ENCODE measurements at places on chromosomes 16 and 17.
A peak's percentile ranks its signal among the peaks of the same experiment; 100 is the strongest.

GRCh38 chr17:1627982-1628855 lies at the start of gene SLC43A2:
TSS of gene SLC43A2 (minus strand) at chr17:1628834. CDS start at chr17:1627874, 960 bp downstream.
- no peak for DNase-seq

DNA sequence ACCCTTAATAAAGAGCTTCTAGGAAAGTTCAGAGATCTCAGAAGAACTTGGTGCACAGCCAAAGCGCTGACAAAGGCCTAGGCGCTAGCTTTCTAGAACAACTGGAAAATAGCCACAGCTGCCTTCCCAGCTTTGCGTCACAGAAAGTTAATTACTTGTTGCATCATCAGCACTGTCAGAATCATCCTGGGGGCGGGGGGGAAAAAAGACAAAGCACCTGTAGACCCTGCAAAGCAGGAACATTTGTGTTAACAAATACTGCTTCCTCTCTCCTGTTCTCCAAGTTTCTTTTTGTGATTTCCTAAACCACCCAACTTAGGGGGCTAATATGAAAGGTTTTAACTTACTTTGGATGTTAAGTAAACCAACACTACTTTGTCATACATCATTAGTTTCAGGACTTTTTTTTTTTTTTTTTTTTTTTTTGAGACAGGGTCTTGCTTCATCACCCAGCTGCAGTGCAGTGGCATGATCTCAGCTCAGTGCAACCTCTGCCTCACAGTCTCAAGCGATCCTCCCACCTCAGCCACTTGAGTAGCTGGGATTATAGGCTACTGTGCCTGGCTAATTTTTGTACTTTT lies 4.8 kb upstream of the AARSD1 start:
- peak; percentile 73 for DNase-seq

- no peak for DNase-seq
Observed at GRCh38 chr16:57345021-57345420, 13.6 kb upstream of the CCL22 start.

DNA sequence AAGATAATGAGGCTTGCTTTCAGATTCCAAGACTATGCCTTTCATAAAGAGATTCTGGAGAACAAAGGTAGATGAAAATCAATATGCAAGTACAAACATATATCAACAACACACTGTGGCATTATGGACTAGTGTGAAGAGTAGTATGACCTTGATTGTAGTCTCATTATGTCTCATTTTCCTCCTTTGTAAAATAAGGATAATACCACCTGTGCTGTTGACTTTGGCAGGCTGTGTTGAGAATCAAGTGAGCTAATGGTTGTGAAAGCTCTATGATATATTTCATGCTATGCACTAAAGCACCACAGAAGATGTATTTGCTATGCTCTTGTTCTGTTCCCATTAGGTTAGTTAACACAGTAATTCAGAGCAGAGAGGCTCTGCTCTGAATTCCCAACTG lies 78.5 kb upstream of the NACA2 start:
- DNase-seq: no peak

GRCh38 chr16:48608452-48608851 lies 1.5 kb downstream of the N4BP1 start:
- no peak for DNase-seq

DNA sequence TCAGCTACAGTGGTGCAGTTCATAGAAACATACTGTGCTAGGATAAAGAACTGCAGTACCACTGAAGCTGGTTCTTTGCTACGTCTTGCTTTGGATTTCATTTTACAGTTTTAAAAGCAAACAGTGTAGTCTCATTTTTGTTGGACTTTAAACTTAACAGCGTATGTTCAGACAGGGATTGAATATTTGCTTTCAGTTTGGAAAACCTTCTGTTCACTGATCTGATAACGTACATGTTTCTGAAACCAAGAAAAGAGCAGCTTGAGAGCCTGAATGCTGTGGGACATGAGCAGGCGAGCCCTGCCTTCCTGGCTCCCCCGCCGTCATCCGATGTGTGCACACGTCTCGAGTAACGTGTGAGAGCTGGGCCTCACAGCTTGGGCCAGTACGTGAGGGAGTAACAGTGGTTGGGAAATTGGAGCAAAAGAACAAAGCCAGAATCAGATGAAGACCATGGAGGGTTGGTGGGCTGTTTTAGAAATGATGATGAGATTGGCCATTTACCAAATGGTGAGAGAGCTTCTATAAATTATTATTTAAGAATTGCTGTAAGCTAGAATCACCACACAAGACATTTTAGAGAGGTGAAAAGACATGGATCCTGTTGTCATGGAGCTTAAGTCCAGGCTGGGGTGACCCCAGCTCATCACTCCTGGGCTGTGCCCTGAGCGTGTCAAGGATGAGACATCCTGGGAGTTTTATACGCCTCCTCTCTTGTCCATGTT lies 20.8 kb upstream of the CLEC18C start:
- no peak for DNase-seq

- DNase-seq: no peak
Observed at GRCh38 chr16:22683730-22684573, 130.0 kb upstream of the HS3ST2 start.

- no peak for DNase-seq
Observed at GRCh38 chr16:734208-734980, 6.4 kb downstream of the CIAO3 start.

GRCh38 chr16:48558371-48558841 lies 51.6 kb downstream of the N4BP1 start:
- peak; percentile 89 for DNase-seq

GRCh38 chr17:34242587-34243363 lies 12.3 kb upstream of the CCL2 start:
- peak; percentile 74 for DNase-seq

DNA sequence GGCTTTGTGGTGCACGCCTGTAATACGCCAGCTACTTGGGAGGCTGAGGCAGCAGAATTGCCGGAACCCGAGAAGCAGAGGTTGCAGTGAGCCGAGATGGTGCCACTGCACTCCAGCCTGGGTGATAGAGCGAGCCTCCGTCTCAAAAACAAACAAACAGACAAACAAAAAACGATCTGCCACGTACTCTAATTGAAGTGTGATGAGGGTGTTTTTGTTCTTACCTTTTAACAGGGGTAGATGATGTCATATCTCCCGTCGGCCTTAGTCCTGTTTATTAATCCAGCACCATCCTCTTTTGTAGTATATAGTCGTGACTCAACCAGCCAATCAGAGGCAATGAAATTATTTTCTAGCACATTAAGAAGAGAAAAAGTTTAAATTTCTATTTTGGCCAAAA lies 58.5 kb downstream of the IQCK start:
- no peak for DNase-seq

- no peak for DNase-seq
Observed at GRCh38 chr17:7987112-7987893, 15.1 kb upstream of the GUCY2D start.

DNA sequence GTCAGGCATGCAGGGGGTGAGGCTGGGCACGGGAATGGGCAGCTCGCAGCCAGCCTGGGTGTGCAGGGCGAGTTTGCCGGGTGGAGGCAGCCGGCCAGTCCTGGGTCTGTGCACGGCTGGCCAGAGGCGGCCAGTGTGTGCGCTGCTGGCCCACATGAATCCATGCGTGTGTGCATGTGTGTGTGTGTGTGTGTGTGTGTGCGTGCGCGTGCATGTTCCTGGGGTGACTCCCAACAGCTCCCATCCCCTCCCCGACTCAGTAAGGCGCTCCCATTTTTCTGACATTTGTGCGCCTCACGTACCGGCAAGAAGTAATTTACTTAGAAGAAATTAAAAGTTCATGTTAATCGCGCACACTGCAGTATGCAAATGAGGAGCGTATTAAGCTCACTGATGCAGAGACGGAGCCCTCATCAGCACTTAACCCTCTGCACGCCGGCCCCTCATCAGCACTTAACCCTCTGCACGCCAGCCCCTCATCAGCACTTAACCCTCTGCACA lies 55.4 kb upstream of the ACSF3 start:
- no peak for DNase-seq
